ENCODE measurements at places on chromosomes 7 and 10.

DNA sequence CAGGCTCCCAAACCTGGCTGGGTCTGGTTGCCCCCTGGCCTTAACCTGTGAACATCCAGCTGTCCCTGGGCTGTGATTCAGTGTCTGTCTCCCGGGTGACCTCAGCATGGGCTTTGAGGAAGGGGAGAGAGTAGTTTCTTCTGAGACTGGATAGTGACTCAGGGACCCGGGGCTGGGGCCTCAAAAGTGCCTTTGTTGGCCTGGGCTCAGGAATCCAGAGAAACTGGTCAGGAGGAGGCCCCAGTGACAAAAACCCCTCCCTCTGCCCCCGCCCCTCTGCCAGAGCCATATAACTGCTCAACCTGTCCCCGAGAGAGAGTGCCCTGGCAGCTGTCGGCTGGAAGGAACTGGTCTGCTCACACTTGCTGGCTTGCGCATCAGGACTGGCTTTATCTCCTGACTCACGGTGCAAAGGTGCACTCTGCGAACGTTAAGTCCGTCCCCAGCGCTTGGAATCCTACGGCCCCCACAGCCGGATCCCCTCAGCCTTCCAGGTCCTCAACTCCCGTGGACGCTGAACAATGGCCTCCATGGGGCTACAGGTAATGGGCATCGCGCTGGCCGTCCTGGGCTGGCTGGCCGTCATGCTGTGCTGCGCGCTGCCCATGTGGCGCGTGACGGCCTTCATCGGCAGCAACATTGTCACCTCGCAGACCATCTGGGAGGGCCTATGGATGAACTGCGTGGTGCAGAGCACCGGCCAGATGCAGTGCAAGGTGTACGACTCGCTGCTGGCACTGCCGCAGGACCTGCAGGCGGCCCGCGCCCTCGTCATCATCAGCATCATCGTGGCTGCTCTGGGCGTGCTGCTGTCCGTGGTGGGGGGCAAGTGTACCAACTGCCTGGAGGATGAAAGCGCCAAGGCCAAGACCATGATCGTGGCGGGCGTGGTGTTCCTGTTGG lies at the start of gene CLDN4:
Gene CLDN4 (plus strand): TSS at position 316 of the 903 bp plus-strand sequence. CDS start 206 bp downstream, at position 522.
- DNase-seq: peak; percentile 70

GRCh38 chr7:43753271-43753810 lies 5.1 kb upstream of the BLVRA start:
- DNase-seq: no peak

DNA sequence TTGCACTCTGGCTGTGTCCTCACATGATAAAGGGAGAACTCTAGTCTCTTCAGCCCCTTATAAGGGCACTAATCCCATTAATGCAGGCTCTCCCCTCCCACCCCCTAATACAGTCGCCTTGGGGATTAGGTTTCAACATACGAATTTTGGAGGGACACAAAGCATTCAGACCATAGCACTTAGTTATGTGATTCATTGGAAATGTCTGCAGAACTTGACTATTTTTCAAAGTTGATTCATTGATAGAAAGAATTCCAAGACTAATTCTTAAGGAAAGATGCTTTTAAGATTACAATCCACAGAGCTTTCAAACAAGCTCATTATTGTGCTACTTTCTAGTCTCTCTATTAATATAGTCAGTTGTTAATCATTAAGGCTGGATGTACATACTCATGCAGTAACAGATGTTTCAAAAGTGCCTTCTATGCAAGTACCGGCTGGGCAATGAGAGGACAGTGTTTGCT lies 85.3 kb upstream of the RPA3 start:
- no peak for DNase-seq

DNA sequence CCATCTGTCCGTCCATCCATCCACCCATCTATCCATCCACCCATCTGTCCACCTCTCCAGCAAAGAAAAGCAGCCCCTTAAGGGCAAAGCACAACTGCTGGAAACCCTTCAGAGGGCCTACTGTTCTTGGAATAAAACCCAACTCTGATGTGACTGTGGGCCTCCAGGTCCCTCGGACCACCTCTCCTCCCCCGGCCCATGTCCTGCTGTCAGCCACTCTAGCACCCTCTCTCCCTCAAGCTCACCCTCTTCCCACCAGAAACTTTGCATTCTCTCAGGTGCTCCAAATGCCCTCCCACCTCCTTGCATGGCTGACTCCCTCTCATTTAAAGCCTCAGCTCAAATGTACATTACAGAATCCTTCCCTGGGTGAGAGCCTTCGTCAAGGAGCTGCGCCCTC lies 110.3 kb downstream of the ARHGAP22 start:
- no peak for DNase-seq

- no peak for DNase-seq
These were observed 26.6 kb downstream of the ST8SIA6 start for GRCh38 chr10:17427666-17428350.

DNA sequence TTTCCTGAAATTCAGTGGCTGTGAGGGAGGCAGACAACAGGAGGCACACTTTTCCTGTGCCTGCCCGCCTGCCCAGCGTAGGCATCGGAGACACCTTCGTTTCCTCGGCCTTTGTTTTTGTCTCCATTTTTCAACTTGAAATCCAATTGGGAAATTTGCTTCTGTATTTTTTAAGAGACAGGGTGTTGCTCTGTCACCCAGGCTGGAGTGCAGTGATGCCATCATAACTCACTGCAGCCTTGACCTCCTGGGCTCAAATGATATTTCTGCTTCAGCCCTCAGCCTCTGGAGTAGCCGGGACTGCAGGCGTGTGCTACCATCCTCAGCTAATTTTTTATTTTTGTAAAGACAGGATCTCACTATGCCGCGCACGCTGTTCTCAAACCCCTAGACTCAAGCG lies 116.8 kb downstream of the CYTH3 start:
- no peak for DNase-seq

- DNase-seq: no peak
These were observed 10.4 kb upstream of the TRIM8 start for GRCh38 chr10:102633848-102634247.

GRCh38 chr7:3899559-3899991 lies 598.5 kb downstream of the SDK1 start:
- DNase-seq: no peak

- DNase-seq: no peak
These were observed 309.7 kb downstream of the CSTF2T start for GRCh38 chr10:51389415-51390321.

- DNase-seq: no peak
These were observed 5.2 kb downstream of the PSMG3 start for GRCh38 chr7:1564603-1565022.

GRCh38 chr7:135685306-135686084 lies 23.2 kb downstream of the STMP1 start:
- no peak for DNase-seq

GRCh38 chr7:492714-493065 lies 27.0 kb downstream of the PDGFA start:
- no peak for DNase-seq

- DNase-seq: no peak
These were observed 157.9 kb downstream of the PLXDC2 start for GRCh38 chr10:19974138-19974537.

- DNase-seq: no peak
These were observed 90.0 kb downstream of the ANKRD61 start for GRCh38 chr7:6121141-6121540.

DNA sequence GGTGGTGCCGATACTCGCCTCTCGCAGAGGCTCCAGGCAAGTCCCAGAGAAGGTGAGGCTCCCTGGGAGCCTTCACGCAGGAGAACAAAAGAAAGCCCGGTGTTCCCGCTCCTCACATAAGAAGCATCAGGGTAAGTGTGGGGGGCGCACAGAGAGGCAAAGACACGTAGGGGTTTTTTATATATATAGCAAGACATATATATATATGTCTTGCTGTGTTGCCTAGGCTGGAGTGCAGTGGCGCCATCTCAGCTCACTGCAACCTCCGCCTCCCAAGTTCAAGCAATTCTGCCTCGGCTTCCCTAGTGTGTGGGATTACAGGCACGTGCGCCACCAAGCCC lies 61.3 kb downstream of the PDIA4 start:
- no peak for DNase-seq

DNA sequence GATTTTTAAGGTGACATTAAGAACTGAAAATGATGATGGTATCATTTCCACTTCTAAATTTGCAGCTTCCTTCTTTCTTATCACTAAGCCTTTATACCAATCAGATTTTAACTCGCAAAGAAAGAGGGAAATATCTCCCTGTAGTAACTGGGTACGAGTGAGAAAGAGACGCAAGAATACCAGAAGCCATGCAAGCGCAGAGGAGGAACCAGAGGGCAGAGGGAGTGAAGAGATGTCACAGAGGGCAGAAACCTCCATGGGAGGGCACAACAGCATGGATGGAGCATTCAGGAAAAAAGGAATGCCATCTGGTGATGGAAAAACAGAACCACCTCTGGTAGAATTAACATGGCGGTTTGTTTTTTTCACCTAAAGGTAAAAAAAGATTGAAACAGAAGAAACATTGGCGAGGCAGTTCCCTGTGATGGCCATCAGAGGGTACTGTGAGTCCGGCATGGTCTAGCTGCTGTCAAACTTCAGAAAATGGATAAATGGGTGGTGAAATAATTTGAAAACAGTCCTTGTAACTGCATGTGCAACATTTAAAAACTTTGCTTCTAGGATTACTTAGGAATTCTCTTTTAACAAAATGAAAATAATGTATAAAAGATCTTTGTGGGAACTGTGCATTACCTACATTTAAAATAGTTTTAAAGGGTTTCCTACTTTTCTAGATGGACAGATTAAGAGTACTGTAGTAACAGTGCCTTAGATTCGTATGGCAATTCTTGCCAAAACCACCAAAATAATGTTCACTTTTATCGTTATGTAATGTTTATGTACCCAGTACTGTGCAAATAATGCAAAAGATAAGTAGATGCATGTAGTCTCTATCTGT lies 91.8 kb downstream of the ARHGAP12 start:
- no peak for DNase-seq

DNA sequence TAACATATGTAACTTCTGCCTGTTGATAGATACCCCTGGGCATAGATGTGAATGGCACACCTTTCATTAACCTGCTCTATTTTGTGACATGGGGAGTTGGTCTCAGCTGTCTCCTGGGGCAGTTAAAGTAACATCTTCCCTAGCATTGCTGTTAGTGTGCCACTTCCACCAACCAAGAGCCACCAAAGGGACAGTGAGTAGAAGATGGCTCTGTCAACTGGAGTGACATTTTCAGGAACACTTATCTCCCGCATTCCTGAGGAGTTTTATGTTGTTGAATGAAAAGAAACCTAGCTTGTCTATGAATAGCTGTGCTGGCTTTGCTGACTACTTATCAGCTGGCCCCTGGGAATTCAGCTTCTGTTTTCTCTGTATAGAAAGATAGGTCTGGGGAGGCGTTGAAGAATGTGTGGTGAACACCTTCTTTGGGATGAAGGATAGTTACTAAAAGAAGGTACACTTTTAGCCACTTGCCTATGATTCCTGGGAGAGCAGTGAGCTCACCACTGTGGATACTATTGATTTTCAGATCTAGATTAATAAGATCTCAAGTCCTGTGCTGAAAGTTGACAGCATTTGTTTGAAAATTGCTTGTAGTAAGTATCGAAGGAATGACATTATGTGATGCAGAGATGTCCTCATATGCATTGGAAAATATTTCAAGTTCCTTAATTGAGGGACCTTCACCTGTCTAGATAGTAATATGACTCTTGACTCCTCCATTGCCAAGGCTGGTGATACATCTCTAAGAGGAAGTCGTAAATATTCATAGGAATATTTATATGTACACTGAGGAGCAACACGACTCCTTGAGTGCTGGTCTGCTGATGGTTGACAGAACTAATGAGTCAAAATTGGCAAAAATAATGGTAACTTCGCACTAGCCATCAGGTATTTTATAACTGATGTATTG lies 7.6 kb downstream of the STARD3NL start:
- no peak for DNase-seq

DNA sequence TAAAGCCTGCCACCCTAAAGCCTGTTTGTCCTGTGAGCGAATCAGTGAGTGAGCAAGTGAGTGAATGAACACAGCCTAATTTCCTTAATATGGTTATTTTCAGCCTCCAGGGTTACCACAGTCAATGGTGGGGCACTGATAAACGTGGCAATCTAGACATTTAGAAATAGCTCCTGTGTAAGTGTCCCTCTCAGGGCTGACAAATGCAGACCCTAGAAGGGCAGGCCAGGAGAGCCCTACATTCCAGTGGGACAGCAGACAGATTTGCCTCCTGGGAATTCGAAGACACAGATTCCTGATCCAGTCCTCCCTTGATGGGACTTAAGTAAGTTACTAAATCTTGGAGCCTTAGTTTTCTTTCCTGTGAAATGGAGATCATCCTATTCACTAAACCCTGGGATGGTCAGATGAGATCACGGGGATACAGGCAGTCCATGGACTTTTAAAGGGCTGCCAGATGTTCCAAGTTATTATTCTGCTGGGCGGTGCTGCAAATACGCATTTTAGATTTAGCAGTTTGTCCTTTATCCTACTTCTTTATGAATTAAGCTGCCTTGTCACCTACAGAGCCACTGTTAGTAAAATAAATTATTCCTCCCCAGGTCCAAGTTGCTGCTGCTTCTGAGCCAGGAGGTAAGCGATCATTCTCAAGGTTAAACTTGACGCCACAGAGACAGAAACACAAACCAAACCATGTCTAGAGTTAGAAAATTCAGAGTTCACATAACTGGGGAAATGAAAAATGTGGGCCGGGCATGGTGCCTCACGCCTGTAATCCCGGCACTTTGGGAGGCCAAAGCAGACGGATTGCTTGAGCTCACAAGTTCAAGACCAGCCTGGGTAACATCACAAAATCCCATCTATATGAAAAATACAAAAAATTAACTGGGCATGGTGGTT lies 54.8 kb upstream of the TM9SF3 start:
- DNase-seq: no peak

GRCh38 chr10:24502006-24502405 lies 221.7 kb downstream of the ARHGAP21 start:
- no peak for DNase-seq

DNA sequence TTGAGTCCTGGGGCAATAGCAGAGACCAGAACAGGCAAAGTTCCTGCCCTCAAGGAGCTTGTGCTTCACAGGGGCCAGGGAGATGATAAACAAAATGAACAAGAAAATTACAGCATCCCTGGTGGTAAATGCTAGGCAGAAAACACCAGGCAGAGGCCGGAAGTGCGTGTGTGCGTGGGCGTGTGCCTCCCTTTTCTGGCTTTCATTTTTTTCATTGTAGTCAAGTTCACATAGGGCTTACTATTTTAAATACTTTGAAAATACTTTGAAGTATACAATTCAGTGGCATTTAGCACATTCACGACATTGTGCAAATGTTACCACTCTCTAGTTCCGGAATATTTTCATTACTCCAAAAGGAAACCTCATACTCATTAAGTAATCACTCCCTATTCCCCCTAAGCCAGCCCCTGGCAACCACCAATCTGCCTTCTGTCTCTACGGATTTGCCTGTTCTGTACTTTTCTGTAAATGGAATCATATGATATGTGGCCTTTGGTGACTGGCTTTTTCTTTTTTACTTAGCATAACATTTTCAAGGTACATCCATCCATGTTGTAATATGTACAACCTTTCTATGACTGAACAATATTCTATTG lies 88.1 kb upstream of the PDCD4 start:
- DNase-seq: no peak
